ENCODE measurements at places on chromosomes 1 and 21.

DNA sequence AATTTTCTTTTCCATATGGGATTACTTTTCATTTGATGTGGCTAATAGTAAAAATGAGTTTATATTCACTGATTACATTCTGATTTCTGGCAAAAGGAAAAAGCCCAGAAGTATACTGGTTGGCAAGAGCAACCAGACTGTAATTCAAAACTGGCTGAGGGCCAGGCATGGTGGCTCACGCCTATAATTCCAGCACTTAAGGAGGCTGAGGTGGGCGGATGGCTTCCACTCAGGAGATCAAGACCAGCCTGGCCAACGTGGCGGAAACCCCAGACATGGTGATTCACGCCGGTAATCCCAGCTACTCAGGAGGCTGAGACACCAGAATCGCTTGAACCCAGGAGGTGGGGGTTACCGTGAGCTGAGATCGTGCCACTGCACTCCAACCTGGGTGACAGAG, 14.5 kb downstream of the SYT11 start:
- no peak for DNase-seq

DNA sequence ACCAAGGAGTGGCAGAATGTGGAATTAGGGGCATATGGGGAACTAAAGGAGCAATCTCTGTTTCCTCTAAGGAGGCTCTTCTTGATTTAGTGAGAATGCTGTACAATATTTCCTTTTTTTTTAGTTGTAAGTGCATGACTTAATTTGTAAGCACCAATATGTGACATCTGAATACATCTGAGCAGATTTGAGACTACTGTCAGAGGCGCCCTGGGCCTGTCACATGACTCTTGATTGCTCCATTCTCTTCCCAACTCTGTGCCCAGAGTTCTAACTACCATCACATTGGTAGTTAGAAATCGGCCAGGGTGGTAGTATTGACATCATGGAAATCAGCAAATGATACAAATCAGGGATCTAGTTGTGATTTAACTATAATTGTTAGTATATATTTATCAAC, 110.1 kb upstream of the LMO4 start:
- DNase-seq = no peak

GRCh38 chr1:38680801-38681510, 178.6 kb downstream of the RRAGC start:
- no peak for DNase-seq

DNA sequence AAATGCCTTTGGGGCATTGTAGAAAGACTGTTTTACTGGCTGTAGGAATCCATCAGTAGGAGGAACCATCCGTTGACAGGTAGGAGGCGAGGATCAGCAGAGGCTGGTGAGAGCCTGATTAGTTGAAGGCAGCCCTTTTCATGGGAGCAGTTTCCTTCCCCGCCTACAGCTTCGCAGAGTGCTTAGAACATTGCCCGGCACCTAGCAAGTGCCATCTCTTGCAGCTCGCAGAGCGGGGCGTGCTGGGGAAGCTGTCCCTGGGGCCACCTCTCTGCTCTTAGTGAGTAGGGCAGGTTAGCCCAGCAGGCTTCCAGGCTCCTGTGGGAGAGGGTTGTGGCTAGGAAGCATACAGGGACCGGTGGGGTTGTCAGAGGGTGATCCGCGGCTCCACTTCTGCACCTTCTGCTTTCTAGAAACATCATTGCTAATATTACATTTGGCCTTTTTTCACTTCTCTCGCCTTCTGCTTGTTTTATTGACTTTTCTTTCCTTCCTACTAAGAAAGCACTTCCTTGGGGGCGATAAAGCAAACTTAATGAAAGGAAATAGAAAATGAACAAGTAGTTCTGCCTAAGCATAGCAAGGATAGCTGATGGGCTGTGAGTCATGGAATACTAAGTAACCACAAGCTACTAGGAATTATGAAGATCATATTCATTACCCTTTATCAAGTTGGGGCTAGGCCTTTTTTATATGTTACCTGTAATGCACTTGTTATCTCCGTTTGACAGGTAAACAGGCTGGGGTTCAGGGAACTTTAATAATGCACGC, 176.7 kb downstream of the GALNT2 start:
- no peak for DNase-seq

DNA sequence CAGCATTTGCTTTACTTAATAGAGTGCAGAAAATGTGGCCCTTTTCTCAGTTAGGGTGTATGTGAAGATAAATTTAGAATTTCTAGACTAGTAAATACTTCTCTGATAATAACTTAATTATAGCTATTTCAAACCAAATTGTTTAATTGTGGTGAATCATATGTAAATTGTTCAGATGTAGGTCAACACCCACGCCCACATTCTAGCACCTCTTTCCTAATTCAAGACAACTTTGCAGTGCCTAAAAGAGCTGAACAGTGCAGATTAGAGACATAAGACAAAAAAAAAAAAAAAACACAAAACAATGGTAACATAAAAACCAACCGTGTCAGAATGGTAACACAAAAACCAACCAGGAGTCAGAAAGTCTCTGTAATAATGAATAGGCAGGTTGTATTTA, 758.3 kb downstream of the USP25 start:
- DNase-seq = no peak

DNA sequence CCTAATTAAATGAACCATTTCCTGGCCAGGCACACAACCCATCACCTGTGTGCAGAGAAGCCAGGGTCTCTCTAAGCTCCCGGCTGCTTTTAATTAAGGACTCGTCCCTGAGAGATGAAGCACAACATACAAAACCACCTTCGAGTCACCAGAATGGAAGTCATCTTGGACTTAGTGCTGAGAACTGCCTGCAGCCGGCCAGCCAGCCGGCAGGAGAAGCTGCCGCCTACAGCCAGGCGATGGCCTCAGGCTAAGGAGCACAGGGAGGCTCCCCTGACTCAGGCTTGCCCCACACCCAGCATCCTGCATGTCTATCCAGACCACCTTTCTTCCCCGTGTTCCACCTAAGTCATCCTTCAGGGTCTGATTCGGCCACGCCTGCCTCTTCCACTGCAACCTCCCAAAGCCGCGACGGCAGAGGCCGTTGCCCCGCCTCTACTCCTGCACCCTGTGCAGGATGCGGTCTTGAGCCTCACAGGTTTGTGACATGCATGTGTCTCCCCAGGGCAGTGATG, 83.6 kb downstream of the SLC66A1 start:
- DNase-seq = no peak

DNA sequence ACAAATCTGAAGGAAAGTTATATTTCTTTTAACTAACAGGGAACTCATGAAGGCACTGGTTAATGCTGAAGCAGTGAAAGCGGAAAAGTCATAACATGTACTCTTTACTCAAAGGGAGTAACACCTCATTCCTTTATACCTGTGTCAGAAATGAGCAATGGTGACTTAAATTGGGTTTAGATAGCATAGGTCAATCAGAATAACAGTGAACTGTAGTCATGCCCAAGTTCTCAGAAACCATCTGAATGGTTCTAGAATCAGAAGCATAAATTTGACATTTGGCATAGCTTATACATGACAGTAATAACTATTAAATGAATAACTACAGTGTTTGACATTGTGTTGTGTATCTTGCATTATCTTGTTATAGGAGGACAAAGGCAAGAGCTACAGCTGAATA, 382.0 kb downstream of the NUF2 start:
- DNase-seq = no peak

- no peak for DNase-seq
These were observed 1069.4 kb upstream of the ADGRL2 start for GRCh38 chr1:80731241-80731894.

GRCh38 chr1:21508580-21509350, 458 bp upstream of the ALPL start:
- no peak for DNase-seq

- no peak for DNase-seq
These were observed 6.0 kb downstream of the RGL1 start for GRCh38 chr1:183810756-183811544.

DNA sequence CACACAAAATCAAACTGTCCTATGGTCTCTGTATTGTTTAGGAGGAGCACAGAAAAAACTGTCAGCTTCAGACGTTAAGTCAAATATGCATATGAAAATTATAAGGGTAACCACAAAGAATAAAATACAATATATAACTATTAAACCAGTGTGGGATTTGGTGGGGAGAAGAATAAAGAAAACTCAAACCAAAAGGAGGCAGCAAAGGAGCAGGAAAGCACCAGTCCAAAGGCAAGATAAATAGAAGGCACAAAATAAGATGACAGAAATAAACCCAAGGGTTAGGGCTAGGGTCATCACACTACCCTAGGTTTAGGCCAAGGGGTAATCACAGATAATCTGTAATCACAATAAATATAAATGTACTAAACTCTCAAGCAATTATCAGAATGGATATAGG, 32.8 kb downstream of the DLGAP3 start:
- DNase-seq = no peak

- no peak for DNase-seq
These were observed 90.2 kb upstream of the NGF start for GRCh38 chr1:115428256-115428655.

DNA sequence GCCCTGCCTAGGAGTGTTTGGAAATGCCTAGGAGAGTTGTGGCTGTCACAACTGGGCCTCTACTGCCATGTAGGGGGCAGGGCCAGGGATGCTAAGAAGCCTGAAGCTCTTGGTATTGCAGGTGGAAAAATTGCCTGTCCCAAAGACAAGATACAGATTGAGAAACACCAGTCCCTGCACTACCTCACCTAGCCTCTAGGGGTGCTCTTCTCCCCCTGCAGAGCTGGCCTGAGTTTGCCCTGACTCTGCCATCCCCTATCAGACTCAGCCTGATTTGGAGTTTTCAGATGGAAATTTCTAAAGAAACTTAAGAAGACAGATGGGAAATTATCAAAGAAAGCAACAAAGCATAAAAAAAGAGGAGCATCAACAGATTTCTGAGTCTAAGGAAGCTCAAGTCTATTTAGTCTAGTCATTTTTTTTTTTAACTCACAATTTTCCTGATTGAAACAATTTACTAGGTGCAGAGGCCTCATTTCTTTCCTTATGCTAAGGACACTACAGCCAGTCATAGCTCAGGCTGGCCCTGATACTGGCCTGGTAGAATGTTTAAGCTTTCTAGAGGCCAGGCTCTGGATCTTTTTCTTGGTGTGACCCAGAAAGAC, 61.4 kb upstream of the LRRN2 start:
- peak; percentile 9 for DNase-seq

- DNase-seq = no peak
These were observed 23.9 kb upstream of the ITLN2 start for GRCh38 chr1:160978510-160978927.

DNA sequence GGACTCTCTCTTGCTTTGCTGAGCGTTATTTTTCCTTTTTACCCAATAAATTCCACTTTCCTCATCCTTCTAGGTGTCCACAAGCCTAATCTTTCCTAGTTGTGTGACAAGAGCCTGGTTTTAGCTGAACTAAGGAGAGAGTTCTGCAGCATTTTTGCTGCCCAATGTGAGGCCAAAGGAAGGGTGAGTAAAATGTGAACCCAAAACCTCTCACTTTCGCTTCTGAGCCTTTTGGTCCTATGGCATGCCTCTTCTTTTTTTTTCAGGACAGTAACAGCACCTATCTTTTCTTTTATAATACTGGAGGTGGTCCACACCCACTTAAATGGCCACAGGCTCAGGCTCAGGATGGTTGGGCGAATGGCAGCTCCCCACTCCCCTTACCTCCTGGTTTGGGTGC, 111.1 kb downstream of the COP1 start:
- no peak for DNase-seq

- DNase-seq = no peak
These were observed 241.0 kb downstream of the KCNJ6 start for GRCh38 chr21:37675202-37675801.

DNA sequence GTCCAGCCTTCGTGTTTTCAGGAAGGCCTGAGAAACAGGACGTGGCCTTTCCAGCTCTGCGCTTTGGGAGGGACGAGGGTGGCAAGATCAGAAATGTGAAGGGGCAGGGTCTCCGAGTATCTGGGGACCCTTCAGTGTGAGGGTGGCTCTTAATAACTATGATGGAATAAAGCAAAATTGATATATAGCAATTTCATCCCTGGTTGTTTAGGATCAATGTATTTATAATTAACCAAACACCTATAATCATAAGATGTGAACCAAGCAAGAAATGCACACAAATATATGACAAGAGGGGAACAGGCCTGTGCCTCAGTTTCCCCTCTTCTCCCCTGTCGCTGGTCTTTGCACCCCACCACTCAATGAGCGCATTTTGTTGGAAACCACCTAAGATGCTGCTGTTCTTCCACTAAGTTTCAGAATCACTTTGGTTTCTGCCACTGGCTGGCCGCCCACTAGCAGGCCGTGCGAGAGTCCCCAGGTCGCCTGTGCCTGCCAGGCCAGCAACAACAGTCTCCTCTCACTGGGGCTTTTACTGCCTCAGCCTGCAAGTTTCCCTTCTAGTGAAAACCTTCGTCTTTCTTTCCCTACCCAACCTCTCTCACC, 36.6 kb downstream of the UBASH3A start:
- DNase-seq = no peak

- DNase-seq = no peak
These were observed 80.4 kb downstream of the ATP1A1 start for GRCh38 chr1:116453481-116453880.

- DNase-seq = no peak
These were observed 201.7 kb downstream of the NRIP1 start for GRCh38 chr21:14862794-14863720.

DNA sequence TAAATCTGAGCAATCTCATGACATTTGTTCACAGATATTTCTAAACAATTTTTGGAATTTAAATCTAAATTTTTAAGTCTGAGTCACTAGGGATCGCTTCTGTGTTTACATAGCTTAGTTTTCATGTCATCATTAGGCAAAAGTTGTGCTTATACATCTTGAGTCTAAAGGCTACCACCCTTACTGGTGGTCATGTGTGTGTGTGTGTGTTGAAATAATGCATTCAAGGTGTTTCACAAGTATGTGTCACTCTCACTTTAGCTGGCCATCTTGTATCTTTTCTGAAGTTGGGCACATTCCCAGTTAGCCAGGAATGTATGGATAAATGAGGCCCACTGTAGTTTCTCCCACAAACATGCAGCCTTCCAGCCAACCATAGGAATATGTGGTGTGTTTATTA, 1162.5 kb upstream of the PRMT6 start:
- no peak for DNase-seq

DNA sequence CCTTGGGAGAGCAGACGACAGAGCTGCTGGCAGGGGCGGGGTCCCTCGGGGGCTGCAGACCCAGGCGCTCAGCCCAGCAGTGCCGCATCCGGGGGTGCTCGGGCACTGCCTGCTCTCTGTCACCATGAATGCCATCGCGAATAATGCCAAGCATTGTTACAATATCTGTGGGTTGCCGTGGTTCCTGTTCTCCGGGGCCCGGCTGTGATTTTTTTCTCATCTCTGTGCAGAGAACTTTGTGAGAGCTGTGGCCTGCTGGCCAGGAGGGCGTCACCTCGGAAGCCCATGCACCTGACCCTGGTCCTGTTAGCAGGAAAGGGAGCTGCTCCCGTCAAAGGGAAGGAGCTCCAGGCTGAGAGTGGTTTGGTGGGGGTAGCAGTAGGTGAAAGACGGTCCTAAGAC, 70.4 kb downstream of the PRDM16 start:
- no peak for DNase-seq

- no peak for DNase-seq
These were observed 176.4 kb downstream of the MIS18A start for GRCh38 chr21:32102426-32102825.
